HAP-1 (cell line): ENCODE measurements at places on chromosomes 7 and 10.

DNA sequence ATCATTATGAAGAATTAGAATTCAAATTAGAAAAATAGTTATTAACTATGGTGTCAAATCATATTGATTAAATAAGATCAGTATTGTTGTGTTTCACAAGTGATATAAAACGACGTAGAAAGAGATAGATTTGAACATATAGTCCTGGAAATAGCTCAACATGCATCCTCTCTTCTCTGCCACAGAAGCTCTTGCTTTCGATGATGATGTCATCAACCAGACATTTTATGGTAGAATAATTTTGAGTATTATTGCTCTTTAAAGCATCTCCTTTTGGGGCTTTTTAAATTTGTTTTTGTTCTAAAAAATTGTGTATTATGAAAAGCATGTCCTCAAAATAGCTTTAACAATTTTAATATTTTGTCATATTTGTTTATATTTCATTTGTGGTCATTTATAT lies 95.0 kb downstream of the DGKB start:
- DNase-seq, result no peak

GRCh38 chr10:106508950-106509349 lies 655.6 kb downstream of the SORCS1 start:
- no peak for DNase-seq

DNA sequence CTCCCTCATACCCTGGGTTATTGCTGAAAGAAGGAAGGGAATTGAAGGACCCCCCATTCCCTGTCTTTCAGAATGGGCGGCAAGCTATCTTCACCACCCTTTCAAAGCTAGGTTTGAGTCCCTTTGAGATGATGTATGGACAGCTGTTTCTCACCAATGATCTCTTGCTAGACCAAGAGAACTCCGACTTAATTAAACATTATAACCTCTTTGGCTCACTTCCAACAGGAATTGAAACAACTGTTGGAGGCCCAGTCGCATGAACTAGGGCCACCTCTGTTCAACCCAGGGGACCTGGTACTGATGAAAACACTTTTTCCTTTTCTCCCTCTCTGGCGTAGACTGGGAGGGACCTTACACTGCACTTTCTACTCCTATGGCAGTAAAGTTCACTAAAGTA lies 110.6 kb downstream of the ITGB8 start:
- DNase-seq, result no peak

GRCh38 chr10:2772816-2773631 lies 294.3 kb upstream of the PFKP start:
- no peak for DNase-seq

DNA sequence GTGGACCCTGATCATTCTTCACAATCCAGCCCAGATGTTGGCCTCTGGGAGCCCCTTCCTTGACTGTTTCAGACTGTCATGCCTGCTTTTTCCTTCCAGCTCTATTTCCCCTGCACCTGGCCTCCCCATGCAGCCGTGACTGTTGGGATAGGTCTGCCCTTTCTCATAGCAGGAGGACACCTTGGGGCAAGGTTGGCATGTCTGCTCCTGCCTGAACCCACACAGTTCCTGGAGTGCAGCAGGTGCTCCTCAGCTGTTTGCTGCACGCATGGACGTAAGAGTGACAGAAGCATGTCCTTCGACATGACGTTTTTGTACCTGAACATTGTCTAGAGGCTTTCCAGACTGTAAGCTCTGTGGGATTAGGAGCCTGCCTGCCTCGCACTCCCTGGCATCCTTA lies 24.0 kb downstream of the POR start:
- no peak for DNase-seq

- no peak for DNase-seq
Observed at GRCh38 chr10:79159141-79159651, 90.4 kb downstream of the ZMIZ1 start.

GRCh38 chr10:78914502-78915189 lies 154.1 kb upstream of the ZMIZ1 start:
- DNase-seq, result no peak

GRCh38 chr10:110009736-110010475 lies 2.1 kb downstream of the ADD3 start:
- no peak for DNase-seq

DNA sequence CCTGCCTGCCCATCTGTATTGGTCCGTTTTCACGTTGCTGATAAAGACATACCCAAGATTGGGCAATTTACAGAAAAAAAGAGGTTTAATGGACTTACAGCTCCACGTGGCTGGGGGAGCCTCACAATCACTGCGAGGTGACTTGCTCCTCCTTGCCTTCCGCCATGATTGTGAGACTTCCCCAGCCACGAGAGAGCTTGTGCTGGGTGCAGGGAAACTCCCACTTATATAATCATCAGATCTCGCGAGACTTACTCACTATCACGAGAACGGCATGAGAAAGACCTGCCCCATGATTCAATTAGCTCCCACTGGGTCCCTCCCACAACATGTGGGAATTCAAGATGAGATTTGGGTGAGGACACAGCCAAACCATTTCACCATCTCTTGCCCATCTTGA lies 111.8 kb downstream of the MYL10 start:
- no peak for DNase-seq

- no peak for DNase-seq
Observed at GRCh38 chr10:1716839-1717238, 20.5 kb downstream of the ADARB2 start.

- DNase-seq, result no peak
Observed at GRCh38 chr7:150715738-150716137, 675 bp upstream of the GIMAP1 start.

GRCh38 chr10:7111561-7111960 lies 299.3 kb downstream of the SFMBT2 start:
- DNase-seq, result no peak
